ENCODE measurements at places on chromosomes 7 and 10.
A peak's percentile ranks its signal among the peaks of the same experiment; 100 is the strongest.

DNA sequence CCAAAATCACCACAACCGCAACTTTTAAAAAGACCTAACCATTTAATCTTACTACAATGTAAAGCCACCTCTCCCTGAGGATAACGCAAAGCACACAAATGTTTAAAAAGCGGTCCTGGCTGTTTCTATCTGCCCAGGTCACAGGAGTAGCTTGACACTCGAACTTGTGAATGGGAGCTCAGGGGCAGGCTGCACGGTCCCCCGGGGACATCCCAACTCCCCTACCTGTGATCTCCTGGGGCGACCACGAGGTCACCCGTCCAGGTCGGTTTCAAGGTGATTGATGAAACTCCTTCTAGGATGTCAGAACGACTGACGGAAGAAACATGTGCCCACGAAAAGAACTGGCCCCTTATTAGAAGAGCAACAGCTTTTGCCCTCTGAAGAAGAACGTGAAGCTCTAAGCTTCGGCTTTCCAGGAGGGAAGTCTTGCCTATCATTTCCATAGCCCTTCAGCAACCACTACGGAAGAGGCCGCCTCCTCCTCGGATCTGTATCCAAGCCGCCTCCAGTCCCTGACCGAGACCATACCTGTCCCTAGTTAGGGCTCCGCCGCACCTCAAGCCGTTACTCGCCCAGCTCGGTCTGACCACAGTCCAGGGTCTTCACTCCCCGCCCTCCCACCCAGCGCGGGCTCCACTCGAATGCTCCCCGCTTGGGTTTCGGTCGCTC is 459 bp downstream of the CYCS start:
- DNase-seq, result peak; percentile 18

- DNase-seq, result no peak
These were observed 109.0 kb downstream of the CCDC71L start for GRCh38 chr7:106551936-106552335.

DNA sequence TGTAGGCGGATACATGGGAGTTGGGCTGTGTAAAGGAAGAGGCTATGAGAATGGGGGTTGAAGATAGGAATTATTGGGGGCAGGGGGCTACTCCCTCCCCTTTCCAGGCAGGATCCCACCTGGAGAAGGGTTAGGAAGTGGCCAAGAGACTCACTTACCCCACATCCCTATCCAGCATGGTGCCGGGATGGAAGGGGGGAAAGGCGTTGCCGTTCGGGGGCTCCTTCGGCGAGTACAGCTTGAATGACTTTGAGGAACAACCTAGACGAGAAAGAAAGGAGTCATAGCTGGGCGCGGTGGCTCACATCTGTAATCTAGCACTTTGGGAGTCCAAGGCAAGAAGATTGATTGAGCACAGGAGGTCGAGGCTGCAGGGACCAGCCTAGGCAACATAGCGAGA is 8.9 kb downstream of the LDB1 start:
- no peak for DNase-seq

DNA sequence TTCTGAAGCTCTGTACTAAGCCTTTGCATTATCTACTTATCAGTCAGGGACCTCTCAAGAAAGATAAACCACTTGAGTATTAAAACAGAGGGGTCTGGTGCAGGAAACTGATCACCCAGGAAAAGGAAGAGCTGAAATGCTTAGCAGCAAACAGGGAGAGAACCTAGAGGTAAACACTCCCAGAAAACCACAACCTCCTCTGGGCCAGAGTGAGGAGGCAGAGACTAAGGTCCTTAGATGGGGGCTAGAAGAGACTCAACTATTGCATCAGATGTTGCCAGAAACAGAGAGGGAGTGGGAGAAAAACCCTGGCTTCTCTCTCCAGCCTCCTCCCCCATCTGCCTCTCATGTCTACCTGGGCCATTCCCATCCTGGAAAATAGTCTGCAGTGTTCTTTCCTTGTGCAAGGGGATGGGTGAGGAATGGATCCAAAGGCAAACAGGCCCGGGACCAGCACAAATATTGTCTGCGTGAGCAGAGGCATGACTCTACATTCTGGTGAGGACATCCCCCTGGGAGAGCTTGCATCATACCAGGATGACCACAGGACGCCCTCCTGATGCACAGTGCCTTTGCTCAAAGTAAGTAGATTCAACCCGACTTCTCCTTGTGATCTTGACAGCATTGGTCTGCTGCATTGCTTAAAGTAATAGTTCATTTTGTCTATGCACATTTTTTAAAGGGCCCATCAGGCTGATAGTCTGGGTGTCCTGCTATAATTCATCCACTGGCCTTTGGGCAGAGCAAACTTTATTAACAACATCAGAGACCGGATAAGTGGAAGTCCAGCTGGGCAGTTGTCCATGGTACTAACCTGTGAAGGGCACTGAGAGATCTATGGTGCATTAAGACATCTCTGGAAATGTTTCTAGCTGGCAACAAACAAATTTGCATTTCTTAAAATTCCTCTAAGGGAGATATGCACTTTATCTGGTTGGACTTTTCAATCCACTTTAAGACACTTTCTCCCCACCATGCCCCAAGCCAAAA is 22.4 kb upstream of the ODAD2 start:
- no peak for DNase-seq

GRCh38 chr7:141748396-141748795 is 10.2 kb downstream of the SSBP1 start:
- DNase-seq, result no peak

GRCh38 chr7:5143106-5143505 is 46.9 kb upstream of the WIPI2 start:
- DNase-seq, result peak; percentile 43
